ENCODE measurements at places on chromosomes 7 and 10.

DNA sequence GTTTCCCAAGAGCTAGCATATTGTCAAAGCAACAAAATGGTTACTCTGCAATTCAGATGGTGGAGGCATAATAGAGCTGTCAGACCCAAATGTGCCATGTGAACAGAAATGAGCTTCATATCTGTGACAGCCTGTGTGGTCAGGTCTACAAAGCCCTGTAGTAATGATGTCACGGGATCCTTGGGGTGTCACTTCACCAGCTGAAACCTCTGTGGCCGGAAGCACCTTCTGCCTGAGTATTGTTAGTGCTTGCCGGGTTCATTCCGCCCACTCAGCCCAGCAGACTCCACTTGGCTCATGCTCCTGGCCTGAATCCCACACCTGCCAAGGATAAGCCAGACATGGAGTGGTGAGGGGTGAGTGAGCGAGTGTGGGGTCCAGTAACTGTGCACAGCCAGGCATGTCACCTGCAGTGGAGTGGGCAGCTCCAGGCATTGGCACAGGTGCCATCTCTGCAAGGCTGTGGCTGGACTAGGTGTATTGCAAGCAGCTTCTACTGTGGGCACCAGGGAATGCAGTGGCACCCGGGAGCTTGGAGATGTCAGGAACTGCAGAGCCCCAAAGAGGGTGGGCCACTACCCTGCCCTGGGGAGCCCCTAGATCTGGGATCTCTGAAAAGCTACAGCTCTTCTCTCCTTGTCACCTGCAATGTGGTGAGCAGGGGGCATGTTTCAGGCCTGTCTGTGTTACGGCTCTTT is 341.9 kb upstream of the CHRM2 start:
- no peak for DNase-seq

GRCh38 chr10:63209705-63210104 is 76.6 kb downstream of the NRBF2 start:
- DNase-seq: no peak

DNA sequence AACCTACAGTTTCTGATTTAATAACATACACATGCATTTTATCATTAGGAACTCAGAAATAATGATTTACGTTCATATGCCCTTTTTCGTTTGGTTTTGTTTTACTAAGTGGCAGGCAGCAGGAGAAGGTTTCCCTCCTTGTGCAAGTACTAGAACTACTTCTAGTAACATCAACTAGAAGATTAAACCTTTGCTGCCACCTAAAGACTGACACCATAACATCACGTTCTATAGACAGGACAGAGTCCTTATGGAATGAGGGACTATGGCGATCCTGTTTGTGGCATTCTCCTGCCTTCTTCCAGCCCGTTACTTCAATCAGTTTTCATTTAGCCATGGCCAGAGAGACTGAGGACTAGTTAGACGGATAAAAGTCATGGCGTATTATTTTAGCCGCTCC is 53.2 kb downstream of the GAD2 start:
- DNase-seq: no peak

GRCh38 chr7:33934391-33934790 is 29.1 kb downstream of the BMPER start:
- no peak for DNase-seq

GRCh38 chr7:34128762-34129161 is 223.4 kb downstream of the BMPER start:
- no peak for DNase-seq

DNA sequence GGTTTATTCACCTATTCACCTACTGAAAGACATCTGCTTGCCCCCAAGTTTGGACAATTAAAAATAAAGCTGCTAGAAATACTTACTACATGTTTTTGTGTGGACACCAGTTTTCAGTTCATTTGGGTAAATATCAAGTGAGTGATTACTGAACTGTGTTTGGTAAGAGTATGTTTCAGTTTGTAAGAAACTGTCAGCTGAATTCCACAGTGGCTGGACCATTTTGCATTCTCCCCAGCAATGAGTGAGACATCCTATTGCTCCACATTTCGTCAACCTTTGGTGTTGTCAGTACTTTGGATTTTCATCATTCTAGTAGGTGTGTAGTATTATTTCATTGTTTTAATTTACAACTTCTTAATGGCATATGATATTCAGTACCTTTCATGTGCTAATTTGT is 17.4 kb upstream of the IKZF1 start:
- no peak for DNase-seq

GRCh38 chr10:43390759-43391158 is 18.2 kb downstream of the HNRNPF start:
- no peak for DNase-seq

GRCh38 chr10:93420091-93420490 is 62.0 kb downstream of the MYOF start:
- no peak for DNase-seq

DNA sequence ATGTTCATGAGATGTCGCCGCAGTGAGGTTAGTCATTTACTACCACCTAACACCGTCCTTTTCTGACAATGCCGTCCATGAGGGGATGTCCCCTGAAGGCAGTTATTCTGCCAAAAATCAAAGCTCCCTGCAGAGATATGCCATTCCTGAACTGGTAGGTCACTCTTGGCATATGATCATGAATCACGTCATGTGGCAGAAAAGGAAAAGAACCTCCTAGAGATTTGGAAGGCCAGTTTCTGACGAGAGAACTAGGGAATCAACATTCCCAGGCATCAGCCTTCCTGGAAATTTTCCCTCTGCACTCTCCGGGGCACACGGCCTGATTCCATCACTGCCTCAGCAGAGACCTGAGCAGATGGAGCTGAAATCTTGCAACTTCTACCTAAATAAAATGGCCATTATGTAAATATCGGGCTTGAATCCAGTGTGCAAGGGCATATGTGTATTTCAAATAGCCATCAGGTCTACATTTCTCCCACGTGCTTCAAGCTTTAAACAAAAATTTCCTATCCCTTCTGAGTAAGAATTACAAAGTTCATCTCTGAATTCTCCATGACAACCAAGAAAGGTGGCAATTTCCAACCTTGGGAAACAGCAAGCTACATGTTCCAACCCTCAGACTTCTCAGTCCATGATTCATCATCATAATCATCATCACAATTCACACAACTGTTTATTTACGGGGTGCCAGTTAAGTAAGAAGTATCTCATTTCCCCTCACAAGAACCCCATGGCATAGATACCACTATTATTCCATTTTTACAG is 46.5 kb downstream of the AMPH start:
- no peak for DNase-seq

- no peak for DNase-seq
Measured at GRCh38 chr10:50541317-50541716, 82.4 kb downstream of the SGMS1 start.

DNA sequence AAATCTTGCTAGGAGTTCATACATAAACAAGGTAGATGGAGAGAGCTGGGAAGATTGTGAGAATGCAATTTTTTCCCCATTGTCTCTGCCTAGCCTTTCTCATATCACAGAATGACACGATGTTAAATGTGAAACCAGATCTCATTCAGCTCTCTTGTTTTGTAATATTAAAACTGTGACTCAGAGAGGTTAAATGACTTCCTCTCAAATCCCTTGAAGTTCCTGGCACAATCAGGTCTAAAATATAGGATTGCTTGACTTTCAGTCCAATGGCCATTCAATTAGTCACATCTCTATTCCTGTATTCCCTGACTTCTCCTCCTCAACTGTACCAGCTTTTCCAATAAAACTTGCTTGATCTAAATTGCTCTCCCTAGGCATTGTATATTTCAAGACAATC is 3.1 kb downstream of the ANKRD22 start:
- DNase-seq: no peak

GRCh38 chr7:75653651-75654050 is 85.1 kb downstream of the HIP1 start:
- no peak for DNase-seq

- DNase-seq: no peak
Measured at GRCh38 chr7:98170966-98171365, 40.3 kb upstream of the BHLHA15 start.

DNA sequence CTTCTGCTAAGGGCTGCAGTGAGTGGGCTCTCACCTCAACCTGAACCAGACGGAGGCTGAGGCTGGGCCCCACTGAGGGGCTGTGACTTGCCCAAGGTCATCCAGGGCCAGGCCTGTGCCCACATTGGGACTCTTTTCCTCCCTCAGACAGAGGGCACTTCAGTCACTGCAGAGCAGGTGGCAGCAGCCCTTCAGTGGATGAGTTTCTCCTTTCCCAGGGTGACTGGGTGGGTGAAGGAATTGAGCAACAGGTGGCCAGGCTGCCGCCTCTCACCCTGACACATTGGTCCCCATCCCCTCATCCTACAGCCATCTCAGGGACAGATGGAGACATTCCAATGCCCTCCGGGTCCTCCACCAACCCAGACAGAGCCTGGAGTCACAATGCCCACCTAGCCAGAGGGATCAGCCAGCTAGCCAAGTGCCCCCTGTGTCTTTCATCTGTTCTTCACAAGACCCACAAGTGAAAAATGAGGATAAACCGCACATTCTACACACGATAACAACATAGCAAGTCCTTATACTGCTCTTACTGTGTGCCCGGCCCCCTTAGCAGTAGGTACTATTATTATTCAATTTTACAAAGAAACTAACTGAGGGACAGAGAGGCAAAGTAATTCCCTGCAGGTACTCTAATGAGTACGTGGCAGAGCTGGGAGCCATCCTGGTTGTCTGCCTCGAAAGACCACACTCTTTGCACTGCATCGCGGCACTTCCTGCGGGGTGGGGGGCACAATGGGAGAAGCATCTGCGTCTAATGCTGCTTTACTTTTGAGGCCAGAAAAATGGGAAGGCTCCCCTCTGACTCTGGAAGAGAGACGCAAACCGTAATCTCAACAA is 1.7 kb upstream of the SLC18A3 start:
- DNase-seq: no peak

DNA sequence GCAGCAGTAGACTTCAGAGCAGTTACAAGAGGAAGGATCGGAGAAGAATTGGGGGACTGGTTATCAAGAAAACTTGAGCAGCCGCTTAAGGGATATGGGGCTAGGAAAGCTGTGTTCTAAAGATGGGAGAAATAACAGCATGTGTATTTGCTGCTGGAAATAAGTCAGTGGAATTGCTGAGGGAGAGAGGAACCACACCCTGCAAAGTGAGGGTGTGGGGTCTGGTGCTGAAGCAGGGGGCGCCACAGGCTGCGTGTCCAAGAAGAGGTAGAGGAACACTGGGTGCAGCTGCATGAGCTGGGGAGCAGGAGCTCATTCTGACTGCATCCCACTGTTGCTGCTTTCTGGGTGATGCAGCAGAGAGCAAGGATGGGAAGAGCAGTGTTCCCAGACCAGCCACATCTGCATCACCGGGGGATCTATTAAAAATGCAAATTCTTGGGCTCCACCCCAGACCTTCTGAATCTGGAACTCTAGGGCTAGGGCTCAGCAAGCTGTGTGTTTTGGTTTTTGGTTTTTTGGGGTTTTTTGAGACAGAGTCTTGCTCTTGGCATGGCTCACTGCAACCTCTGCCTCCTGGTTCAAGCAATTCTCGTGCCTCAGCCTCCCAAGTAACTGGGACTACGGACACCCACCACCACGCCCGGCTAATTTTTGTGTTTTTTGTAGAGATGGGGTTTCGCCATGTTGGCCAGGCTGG is 97.1 kb upstream of the DNAJB6 start:
- no peak for DNase-seq

- no peak for DNase-seq
Measured at GRCh38 chr7:90007001-90007654, 147.1 kb upstream of the STEAP1 start.

DNA sequence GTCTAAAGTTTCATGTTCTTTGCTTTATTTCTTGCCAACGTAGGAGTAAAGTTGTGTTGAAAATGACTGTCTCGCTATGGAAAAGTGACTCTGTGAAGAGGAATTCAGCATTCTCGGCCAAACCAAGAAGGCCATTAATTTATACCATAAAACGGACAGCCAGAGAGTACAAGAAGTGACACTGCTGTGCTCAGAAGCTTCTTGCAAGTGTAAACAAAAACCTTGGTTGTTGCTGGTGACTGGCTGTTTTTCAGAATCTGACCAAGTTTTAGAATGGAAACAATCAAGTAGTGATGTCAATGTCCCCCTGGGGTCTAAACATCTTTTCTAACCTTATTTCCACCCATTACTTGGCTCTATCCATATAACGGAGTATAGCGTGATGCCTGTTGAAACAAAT is 201.9 kb downstream of the INHBA start:
- DNase-seq: no peak

- DNase-seq: no peak
Measured at GRCh38 chr7:27157702-27158431, 1.4 kb upstream of the HOXA7 start.

DNA sequence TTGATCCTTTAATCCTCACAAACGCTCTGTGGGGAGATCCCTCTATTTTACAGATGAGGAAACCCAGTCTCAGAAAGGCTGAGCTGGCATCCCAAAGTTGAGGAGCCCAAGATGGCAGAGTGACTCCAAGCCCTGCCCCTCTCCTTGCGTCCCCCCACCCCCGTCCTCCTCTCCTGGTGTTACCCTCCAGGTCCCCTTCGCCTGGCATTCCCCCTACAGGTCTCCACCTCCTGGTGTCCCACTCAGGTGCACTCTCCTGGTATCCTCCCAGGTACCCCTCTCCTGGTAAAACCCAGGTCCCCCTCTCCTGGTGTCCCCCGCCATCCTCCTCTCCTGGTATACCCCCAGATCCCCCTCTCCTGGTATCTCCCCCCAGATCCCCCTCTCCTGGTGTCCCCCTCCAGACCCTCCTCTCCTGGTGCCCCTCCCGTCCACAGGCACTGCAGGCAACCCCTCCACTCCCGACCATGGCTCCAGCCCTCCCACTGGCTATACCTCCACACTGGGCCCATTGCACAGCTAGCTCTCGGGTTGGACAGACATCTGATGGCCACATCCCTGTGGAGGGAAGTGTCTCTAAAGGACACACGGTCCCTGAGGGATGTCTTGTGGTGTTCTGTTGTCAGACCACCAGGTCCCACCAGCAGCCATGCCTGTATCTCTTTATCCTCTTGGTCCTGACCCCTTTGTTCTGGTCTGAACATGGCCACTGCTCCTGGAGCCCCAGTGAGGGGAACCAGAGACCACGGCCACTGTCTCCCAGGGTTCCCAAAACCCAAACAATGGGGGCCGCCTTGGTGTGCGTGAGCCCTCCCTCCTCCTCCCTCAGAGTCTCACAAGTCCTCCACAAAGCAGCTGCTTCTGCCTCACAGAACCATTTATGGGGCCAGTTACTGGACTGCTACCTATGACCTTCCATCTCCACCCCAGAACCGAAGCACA is 37.2 kb downstream of the CALML3 start:
- DNase-seq: no peak

GRCh38 chr10:122997864-122998263 is 10.7 kb downstream of the IKZF5 start:
- no peak for DNase-seq

- no peak for DNase-seq
Measured at GRCh38 chr7:29723599-29723998, 82.7 kb upstream of the WIPF3 start.

GRCh38 chr7:135708041-135708440 is 19.9 kb downstream of the SLC13A4 start:
- DNase-seq: no peak

GRCh38 chr10:79430936-79431335 is 14.5 kb downstream of the ZCCHC24 start:
- DNase-seq: no peak

DNA sequence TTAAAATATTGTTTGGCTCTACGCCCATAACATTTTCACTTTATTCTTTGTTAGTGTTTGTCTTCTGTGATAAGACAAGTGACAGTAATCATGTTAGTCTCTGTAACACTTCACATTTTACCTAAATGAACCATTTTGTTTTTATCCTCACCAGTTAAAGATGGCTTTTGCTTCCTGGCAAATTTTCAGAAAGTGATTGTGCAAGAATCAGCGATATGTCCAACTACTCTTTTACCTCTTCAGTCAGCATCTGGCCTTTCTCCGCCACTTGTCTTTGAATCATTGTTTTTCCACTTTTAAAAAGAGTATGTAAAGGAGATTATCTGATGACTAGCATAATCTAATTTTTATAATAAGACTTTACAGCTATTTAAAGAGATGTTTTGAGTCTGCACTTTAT is 3.5 kb downstream of the DGKB start:
- no peak for DNase-seq
